ENCODE measurements at places on chromosomes 13 and 19.

- no peaks in the 10 kb centered on the region for H3K36me3 ChIP-seq
- H3K27me3 ChIP-seq: no peaks in the 10 kb centered on the region
- H3K27ac ChIP-seq: no peak overlapping the region
- DNase-seq: no peak
- H3K4me3 ChIP-seq: no peak overlapping the region
Measured at GRCh38 chr13:23656637-23657371, 86.6 kb downstream of the TNFRSF19 start.

DNA sequence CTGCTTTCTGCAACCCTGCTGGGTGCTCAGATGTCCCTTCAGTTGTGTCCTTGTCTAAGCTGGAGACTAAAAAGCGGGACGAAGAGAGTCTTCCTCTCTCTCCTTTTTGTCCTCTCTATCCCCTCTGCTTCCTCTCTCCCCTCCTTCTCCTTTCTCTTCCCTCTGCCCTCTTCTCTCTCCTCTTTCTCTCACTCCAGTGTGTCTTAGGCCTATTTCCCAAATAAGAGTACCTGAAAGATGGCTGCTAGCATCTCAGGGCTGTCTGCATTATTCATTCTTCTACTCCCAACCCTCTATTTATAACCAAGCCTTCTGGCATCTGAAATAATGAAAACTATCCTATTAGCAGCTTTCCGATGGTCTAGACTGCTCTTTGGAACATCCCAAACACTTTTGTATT lies 729.8 kb downstream of the UQCRFS1 start:
- no peaks in the 10 kb centered on the region for H3K36me3 ChIP-seq
- H3K27ac ChIP-seq: no peak overlapping the region
- no peak overlapping the region for H3K4me3 ChIP-seq
- peaks cover 3% of the 10 kb centered on the region for H3K4me1 ChIP-seq
- DNase-seq: no peak
- no peaks in the 10 kb centered on the region for H3K27me3 ChIP-seq

DNA sequence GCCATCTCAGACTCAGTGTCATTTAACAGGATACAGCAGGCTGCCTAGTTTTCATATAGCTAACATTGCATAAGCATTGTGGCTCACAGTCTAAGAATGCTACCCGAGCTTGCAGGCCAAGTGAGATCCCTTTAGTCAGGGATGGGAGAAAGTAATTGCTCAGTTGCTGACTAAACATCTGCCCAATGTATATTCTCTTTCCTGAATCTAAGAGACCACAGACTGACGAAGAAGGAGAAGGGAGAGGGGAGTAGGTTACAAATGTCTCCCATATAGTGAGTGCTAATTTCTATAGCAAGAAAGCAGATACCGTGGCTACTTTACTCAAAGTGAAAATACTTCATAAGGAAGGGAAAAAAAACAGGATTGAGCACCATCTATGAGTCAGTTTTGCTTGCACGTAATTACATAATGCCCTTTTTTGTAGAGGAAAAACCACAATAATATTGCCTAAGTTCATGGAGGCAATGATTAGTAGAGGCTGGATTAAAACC lies 453.9 kb downstream of the COG6 start:
- H3K4me3 ChIP-seq: no peak overlapping the region
- no peak for DNase-seq
- H3K27ac ChIP-seq: no peak overlapping the region
- H3K36me3 ChIP-seq: no peaks in the 10 kb centered on the region

DNA sequence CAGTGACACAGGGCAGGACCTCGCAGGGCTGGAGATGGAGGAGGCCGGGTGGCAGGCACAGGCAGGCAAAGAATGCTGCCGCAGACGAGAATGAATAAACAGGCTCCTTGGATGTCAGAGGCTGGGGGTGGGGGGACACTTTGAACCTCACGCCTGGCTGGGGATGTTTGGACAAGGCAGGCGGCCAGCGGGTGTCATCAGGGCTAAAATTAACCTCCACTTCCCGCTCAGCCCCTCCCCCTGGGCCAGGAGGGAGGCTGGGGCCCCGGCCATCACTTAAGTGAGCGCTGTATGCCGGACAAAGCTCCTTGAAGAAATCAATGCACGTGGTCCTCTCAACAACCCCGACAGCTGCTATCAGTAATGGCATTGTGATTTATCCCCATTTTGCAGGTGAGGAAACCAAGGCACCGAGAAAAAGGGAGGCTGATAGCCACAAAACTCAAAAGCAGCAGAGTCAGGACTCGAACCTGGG lies 10.3 kb upstream of the FUT5 start:
- H3K27me3 ChIP-seq: peaks cover 24% of the 10 kb centered on the region
- H3K4me1 ChIP-seq: no peaks in the 10 kb centered on the region
- no peak for DNase-seq
- no peak overlapping the region for H3K27ac ChIP-seq
- no peak overlapping the region for H3K4me3 ChIP-seq

DNA sequence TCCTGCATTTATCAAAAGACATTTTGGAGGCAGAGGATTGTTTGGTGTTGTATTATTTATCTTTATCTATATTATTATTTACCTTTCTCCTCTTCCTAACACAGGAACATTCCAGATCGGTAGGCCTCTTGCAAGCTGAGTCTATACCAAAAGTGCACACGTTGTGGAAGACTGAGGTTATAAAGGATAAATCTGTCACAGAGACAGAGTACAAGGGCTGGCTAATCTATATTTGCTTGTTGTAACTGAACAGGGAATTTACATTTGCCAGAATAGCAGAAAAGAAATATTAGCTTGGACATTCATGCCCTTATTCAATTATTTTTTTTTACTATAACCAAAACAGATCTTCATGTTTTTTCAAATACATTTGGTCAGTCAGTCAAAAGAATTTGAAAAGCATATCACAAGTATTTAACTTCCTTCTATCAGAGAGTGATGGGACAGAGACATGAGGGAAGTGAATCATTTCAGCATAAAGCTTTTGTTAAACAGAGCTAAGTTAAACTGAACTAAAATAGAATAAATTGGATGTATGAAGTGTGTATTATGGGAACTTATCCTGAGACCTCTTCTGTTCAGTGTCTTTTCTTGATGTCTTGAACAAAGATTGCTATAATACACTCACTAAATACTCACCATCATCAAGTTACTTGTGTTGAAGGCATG lies 352.5 kb downstream of the DNAJC15 start:
- no peak overlapping the region for H3K4me3 ChIP-seq
- DNase-seq: no peak
- no peaks in the 10 kb centered on the region for H3K4me1 ChIP-seq
- H3K27ac ChIP-seq: no peak overlapping the region
- no peaks in the 10 kb centered on the region for H3K36me3 ChIP-seq
- no peaks in the 10 kb centered on the region for H3K27me3 ChIP-seq

DNA sequence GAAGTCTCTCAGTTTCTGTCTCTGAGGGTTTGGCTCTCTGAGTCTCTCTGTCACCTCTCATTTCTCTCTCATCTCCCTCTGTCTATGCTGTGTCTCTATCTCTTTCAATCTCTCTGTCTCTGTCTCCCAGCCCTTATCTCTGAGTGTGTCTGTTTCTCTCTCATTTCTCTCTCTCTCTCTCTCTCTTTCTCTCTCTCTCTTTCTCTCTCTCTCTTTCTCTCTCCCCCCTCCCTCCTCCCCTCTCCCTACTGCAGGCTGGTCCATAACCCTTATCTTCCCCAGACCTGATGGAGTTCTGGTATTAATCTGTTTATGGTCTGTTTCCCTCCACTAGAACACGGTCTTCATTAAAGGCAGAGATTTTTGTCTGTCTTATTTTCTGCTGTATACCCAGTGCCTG lies 1.3 kb upstream of the PVR start:
- peaks cover 17% of the 10 kb centered on the region for H3K27me3 ChIP-seq
- DNase-seq: no peak
- H3K4me1 ChIP-seq: peaks cover 10% of the 10 kb centered on the region
- no peak overlapping the region for H3K27ac ChIP-seq
- no peak overlapping the region for H3K4me3 ChIP-seq

DNA sequence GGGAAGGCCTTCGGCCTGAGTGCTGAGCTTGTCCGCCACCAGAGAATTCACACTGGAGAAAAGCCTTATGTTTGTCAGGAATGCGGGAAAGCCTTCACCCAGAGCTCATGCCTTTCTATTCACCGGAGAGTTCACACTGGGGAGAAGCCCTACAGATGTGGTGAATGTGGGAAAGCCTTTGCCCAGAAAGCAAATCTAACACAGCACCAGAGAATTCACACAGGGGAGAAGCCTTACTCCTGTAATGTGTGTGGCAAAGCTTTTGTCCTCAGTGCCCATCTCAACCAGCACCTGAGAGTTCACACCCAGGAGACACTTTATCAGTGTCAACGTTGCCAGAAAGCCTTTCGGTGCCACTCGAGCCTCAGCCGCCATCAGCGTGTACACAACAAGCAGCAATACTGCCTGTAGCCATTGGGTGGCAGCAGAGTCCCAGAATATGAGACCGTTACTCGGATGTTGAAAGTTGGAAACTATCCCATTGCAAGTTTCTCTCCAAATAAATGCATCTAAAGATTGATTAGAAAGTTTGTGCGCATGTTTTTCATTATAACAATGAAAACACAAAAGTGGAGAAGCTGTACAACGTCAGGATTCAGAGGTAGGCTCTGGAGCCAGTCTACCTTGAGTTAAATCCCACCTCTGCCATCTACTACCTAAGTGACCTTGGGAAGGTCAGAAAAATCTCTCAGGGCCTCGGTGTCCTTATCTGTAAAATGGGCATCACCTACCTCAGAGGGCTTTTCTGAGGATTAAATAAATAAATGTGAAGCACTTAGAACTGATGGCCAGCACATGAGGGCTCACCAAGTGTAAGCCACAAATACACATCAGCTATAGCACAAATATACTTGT lies 21.1 kb downstream of the ZNF473 start:
- DNase-seq: peak; percentile 78
- H3K27ac ChIP-seq: no peak overlapping the region
- H3K4me3 ChIP-seq: no peak overlapping the region
- H3K4me1 ChIP-seq: peaks cover 20% of the 10 kb centered on the region
- H3K36me3 ChIP-seq: peaks cover 43% of the 10 kb centered on the region

DNA sequence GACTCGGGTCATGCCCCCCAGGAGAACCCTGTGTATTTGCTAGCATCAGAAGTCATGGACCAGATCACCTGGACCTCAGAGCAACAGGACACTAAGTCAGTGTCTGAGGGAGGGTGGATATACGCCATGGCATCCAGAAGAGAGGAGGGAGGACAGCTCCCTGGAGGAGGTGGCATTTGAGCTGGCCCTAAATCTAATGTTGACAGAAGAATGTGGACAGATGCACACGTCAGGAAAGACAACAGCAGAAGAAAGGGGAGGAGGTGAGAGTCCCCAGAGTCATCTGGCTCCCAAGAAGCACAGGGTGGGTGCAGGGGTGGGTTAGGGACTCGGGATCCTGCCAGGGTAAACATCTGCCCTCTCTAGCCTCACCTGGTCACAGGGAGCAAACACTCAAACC lies 24.5 kb upstream of the CCNE1 start:
- no peak overlapping the region for H3K4me3 ChIP-seq
- no peaks in the 10 kb centered on the region for H3K36me3 ChIP-seq
- DNase-seq: no peak
- no peaks in the 10 kb centered on the region for H3K4me1 ChIP-seq
- no peak overlapping the region for H3K27ac ChIP-seq

DNA sequence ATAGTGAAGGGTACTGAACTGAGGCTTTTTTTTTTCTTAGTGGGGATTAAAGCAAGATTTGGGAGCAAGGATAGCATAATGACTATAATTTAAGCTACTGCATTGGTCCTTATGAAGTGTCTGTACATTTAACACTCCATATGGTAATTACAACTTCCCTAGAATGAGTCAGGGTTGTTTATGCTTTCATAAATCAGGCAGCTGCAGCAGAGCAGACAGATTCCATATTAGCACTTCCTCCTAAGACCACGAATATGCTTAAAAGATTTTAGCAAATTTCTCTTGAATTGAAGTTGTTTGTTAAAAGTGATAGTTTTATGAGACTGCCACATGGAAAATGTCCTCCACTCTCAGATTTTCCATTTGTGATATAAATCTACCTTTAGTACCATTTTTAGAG lies 401.1 kb upstream of the SPRY2 start:
- no peaks in the 10 kb centered on the region for H3K4me1 ChIP-seq
- no peak for DNase-seq
- no peak overlapping the region for H3K27ac ChIP-seq
- H3K27me3 ChIP-seq: no peaks in the 10 kb centered on the region

GRCh38 chr19:7665076-7665475 lies 3.8 kb upstream of the RETN start:
- no peaks in the 10 kb centered on the region for H3K36me3 ChIP-seq
- no peak overlapping the region for H3K4me3 ChIP-seq
- no peak for DNase-seq
- H3K27me3 ChIP-seq: peaks cover 10% of the 10 kb centered on the region
- H3K27ac ChIP-seq: no peak overlapping the region
- H3K4me1 ChIP-seq: peaks cover 16% of the 10 kb centered on the region

GRCh38 chr19:33467851-33468250 lies 53.7 kb downstream of the PEPD start:
- H3K36me3 ChIP-seq: peaks cover 3% of the 10 kb centered on the region
- no peaks in the 10 kb centered on the region for H3K27me3 ChIP-seq
- no peak overlapping the region for H3K27ac ChIP-seq
- no peaks in the 10 kb centered on the region for H3K4me1 ChIP-seq
- H3K4me3 ChIP-seq: no peak overlapping the region

- no peaks in the 10 kb centered on the region for H3K27me3 ChIP-seq
- H3K36me3 ChIP-seq: no peaks in the 10 kb centered on the region
- H3K27ac ChIP-seq: no peak overlapping the region
- no peak overlapping the region for H3K4me3 ChIP-seq
Measured at GRCh38 chr13:60282186-60282585, 114.8 kb upstream of the TDRD3 start.

DNA sequence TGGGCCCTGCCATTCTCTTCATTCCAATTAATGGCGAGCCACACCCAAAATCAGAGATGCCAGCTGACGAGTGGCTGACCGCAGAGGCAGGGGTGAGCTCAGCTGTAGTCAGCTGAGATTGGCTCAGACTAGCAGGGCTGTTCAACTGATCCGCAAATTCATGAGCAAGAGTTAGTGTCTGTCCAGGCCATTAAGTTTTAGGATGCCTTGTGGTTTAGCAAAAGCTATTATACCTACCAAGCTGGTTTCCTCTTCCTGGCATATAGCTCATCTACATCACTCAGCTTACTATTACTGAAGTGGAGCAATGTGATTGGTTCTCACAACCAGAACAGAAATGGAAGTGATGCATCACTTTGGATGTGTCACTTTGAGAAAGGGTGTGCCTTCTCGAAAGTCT lies 148.7 kb downstream of the NALCN start:
- no peak for DNase-seq
- no peaks in the 10 kb centered on the region for H3K36me3 ChIP-seq
- no peak overlapping the region for H3K27ac ChIP-seq

DNA sequence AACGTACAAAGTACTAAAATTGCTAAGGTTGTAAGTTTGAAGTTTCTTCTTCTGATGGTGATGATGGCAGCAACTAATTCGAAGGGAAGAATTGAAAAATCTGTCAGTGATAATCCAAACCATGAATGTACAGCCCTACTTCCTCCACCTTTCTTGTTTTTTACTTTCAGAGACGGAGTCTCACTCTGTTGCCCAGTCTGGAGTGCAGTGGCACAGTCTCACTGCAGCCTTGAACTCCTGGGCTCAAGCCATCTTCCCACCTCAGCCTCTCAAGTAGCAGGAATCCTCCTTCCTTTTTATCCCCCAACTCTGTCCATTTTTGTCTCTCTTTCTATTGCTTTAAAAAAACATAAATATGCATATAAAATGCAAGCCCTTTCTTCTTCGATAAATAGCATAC lies 112.3 kb upstream of the SOX21 start:
- H3K36me3 ChIP-seq: no peaks in the 10 kb centered on the region
- no peaks in the 10 kb centered on the region for H3K27me3 ChIP-seq
- H3K4me1 ChIP-seq: no peaks in the 10 kb centered on the region
- no peak overlapping the region for H3K4me3 ChIP-seq

All from CD4-positive, alpha-beta T cell (primary cell).